ENCODE measurements at places on chromosomes 2 and 18. TPM values are rescaled to one million over a fixed set of nuclear protein-coding genes. Genes with fewer than 3 reads are reported as not detected.

The MBD5 gene
- 3.9 TPM for total RNA-seq

The XDH gene
- 1.1 TPM for total RNA-seq

The OBSL1 gene
- 22.3 TPM for total RNA-seq

The ARHGAP28 gene
- 0.03 TPM for total RNA-seq

The SERPINB10 gene
- not detected for total RNA-seq

The KYNU gene
- 276 TPM for total RNA-seq

The HOXD11 gene
- total RNA-seq, result 7.0 TPM

The RGPD4 gene
- 0.07 TPM for total RNA-seq

The AFG3L2 gene
- 46.2 TPM for total RNA-seq

The BOK gene
- 33.3 TPM for total RNA-seq

The COL5A2 gene
- 41.6 TPM for total RNA-seq

The TCF7L1 gene
- 9.9 TPM for total RNA-seq

The CAPN14 gene
- not detected for total RNA-seq

The ANKRD30B gene
- total RNA-seq, result not detected

The RAB17 gene
- 0.36 TPM for total RNA-seq

The GCG gene
- total RNA-seq, result not detected

The BCL2 gene
- total RNA-seq, result 0.53 TPM

The LYPD6 gene
- total RNA-seq, result 0.07 TPM

The DAPL1 gene
- not detected for total RNA-seq

The LPIN1 gene
- 8.7 TPM for total RNA-seq
